ENCODE measurements at places on chromosomes 11 and 22.

GRCh38 chr11:8097062-8097461, 16.1 kb downstream of the TUB start:
- DNase-seq = no peak

DNA sequence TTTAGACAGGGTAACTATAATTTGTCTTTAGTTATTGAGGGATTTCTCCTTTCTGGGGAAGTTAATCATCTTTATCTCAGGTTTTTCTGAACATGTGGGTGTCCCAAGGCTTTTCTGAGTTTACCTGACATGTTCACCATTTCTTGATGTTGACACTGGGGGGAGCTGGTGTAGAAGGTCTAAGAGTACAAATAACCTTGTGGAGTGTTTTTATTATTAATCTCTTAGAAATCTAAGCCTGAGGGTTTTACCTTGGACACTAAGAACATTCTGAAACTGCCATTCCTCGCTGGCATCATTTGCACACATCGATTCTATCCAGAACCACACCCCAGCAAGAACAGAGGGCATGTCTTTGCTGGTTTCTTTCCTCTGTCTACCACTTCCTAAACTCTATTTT, 15.6 kb upstream of the C11orf91 start:
- DNase-seq = peak; percentile 33

DNA sequence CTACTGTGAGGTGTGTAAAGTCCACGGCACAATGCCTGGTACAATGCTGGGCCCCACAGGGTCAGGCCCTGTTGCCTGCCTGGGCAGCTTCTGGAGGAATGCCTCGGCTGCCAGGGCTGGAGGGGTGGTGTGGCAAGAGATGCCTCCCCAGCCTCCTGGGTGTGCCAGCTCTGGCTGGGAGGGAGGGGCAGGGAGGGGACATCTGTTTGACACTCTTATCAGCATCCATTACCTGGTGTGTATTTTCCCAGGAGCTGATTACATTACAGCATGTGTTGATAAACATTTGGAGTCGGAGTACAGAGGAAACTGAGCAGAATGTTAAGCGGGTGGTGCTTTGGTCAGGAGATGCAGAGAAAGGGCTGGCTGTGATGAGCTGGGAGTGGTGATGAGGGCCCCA, 11.0 kb upstream of the NECTIN1 start:
- no peak for DNase-seq

- no peak for DNase-seq
Measured at GRCh38 chr11:134164490-134165370, 59.0 kb downstream of the NCAPD3 start.

GRCh38 chr11:64331569-64332371, 8.2 kb upstream of the CCDC88B start:
- peak; percentile 93 for DNase-seq

DNA sequence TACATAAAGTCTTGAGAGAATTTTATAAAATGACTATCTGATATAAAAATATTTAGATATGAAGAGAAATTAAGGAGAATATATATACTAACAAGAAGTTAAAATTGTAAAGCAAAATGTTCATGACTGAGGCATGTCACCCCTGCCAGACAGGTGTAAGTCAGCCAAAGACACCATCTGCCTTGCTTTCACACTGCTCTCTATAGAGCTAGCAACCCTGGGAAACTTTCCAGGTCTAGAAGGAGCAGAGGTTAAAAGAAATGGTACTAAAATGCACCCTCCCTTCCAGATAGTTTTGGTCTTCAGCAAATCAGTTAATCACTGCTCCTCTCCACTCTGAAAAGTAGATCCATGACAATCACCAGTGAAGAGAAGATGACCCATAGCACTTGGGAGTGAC, 16.5 kb downstream of the PPP2R1B start:
- no peak for DNase-seq

DNA sequence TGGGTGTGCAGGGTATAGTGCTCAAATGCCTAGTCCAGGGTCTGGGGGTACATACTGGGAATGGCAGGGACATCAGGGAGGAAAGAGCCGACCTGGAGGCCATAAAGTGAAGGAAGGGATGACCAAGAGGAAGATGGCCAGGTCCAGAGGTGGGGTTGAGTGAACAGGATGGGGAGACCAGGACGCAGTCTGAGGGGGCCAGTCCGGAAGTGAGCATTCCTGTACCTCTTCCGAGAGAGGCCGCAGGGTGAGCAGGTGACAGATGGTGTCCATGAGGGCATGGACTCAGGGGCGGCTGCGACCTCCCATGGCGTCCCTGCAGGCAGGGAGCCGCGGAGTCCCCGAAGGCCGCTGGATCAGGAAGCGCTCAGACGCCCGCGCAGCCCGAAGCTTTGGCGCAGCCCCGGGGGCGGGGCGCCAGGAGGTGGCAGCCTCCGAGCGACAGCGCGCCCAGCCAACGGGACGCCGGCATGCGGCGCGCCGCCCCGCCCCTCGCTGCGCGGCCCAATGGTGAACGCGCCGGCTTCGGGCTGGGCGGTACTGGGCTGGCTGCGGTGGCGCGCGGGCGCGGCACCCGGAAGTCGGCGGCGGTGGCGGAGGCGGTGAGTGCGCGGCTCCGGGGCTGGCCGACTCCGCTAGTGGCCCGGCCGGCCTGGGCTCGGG, at the start of gene TANGO2:
TANGO2 (plus strand) TSS at position 578 of the 663 bp plus-strand sequence. CDS start 15,689 bp downstream, outside the sequence.
- DNase-seq = peak; percentile 96

DNA sequence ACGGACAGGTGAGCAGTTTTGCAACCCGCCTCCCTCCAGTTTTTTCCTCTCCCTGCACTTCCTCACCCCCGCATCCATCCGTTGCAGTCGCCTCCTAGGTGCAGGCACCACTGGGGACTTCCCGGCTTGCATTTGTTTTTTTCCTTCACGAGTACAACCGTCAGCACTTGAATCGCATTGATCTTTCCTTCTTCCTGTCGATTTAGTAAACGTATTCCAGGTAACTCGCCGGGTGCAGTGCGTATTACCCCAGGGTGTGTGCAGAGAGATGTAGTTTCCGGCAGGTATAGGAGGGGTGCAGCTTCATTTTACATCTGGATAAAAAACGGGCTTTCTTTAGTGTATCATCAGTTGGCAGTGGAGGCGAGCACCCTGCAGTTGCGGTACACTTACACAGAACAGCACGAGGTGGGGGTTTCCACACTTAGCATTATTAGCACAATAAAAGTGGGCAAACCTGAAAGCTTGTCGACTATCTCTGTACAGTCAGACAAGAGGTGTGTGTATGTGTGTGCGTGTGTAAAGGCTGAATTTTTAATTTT, at the start of gene SORL1-AS1:
SORL1-AS1 (minus strand) TSS at position 359 of the 542 bp plus-strand sequence.
- DNase-seq = peak; percentile 53

DNA sequence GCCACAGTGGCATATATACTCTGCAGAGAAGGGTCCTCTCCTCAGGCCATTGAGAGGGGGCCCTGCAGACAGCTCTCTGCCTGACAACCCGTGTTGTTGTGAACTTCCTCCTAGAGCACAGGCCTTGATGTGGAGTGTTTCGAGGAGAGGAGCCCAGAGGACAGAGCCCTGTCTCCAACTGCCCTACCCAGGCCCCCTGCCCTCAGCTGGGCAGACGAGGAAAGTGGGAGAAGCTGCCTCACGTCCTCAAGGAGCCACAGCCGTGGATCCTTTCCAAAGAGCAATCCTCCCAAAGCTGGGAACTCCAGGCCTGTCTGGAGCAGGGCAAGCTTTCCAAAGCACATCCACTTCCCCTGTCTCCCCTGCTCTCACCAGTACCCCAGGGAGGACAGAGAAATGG, 10.7 kb downstream of the LMO1 start:
- DNase-seq = no peak

- no peak for DNase-seq
Measured at GRCh38 chr11:15730995-15731385, 616.3 kb downstream of the INSC start.

GRCh38 chr11:27914080-27914479, 193.9 kb downstream of the KIF18A start:
- DNase-seq = no peak

DNA sequence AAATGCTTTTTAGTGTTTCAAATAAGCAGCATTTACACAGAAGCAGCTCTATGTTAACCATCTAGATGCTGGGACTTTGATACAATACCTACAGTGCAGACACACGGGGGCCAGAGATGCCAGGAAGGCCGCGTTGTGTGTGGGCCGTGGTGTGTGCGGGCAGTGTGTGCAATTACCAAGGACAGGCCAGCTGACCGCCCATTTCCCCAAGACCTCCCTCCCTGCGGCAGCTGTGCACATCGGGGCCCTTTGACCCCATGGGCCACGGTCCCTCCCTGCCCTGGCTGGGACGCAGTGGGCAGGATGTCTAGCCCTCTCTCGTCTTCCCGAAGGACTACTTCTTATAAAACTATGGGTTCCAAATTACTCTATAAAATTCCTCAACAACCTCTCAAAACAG, 38.4 kb downstream of the CLTCL1 start:
- DNase-seq = no peak

DNA sequence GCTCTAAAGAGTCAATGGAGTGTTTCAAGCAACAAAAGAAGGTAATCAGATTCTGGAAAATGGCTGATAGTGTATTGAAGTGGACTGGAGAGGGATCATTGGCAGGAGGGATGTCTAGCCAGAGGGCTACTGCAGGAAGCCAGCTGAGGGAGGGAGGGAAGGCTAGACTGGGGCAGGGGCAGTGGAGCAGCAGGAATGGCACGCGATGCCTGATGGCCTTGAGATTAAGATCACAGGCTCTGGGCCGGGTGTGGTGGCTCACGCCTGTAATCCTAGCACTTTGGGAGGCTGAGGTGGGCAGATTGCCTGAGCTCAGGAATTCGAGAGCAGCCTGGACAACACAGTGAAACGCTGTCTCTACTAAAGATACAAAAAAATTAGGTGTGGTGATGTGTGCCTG, 47.5 kb upstream of the PRDM11 start:
- no peak for DNase-seq

GRCh38 chr11:46237248-46238077, 40.0 kb upstream of the CREB3L1 start:
- peak; percentile 87 for DNase-seq

GRCh38 chr11:7531011-7531410, 17.2 kb downstream of the PPFIBP2 start:
- no peak for DNase-seq

Measured in activated CD4-positive, alpha-beta T cell treated with anti-CD3 and anti-CD28 coated beads, Interleukin-2, Interleukin-6, amounts not matched to agents 100 ng/mL and 50 ng/mL, durations not matched to agents 16 hours and 8 hours (primary cell).